ENCODE measurements at places on chromosomes 12 and 14.

DNA sequence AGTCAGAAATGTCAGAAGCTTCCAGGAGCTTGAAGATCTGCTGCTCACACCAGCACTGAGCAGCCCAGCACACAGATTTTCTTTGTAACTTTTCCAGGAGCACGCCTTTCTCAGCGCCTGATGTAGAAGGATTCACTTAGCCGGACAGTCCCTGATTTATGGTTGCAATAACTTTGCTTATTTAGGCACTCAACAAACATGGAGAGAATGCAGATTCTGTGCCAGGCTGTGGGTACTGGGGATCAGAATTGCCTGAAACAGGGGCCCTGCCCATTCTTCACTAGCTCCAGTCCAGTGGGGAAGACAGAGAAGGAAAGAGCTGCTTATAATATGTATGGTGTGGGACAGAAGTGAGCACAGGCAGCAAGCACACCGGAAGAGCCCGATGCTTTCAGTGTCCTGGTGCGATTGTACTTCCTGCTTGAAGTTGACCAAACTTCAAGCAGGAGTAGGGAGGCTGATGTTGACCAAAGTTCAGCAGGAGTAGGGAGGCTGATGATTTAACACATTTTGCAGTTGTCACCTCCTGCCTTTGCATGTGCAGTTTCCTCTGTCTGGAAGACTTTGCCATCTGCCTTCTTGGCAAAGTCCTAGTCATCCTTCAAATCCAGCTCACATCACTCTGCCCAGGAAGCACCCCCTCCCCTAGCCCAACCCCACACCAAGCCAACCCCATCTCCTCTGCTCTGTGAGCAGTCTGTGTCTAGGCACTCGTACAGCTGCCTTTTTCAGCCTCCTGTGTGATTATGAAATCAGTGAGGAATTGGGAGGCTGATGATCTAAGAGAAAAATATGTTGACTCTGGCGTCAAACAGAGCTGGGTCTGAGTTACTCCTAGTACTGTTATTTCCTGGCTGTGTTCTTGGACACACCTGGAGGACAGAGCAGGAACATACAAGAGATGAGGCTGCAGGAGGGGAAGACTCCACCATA lies 12.0 kb upstream of the PRIMA1 start:
- DNase-seq = no peak

- no peak for DNase-seq
Observed at GRCh38 chr12:32091696-32092095, 15.0 kb upstream of the BICD1 start.

DNA sequence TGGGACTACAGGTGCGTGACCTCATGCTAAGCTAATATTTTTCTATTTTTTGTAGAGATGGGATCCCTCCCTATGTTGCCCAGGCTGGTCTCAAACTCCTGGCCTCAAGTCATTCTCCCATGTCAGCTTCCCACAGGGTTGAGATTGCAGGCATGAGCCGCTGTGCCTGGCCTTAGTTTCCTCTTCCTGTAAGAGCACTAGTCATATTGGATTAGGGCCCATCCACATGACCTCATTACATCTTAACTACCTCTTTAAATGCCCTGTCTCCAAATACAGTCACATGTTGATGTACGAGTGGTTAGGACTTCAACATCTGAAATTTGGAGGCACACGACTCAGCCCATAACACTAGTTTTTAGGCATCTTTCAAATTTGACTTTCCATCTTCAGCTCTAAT lies 72.2 kb upstream of the RASSF3 start:
- DNase-seq = no peak

DNA sequence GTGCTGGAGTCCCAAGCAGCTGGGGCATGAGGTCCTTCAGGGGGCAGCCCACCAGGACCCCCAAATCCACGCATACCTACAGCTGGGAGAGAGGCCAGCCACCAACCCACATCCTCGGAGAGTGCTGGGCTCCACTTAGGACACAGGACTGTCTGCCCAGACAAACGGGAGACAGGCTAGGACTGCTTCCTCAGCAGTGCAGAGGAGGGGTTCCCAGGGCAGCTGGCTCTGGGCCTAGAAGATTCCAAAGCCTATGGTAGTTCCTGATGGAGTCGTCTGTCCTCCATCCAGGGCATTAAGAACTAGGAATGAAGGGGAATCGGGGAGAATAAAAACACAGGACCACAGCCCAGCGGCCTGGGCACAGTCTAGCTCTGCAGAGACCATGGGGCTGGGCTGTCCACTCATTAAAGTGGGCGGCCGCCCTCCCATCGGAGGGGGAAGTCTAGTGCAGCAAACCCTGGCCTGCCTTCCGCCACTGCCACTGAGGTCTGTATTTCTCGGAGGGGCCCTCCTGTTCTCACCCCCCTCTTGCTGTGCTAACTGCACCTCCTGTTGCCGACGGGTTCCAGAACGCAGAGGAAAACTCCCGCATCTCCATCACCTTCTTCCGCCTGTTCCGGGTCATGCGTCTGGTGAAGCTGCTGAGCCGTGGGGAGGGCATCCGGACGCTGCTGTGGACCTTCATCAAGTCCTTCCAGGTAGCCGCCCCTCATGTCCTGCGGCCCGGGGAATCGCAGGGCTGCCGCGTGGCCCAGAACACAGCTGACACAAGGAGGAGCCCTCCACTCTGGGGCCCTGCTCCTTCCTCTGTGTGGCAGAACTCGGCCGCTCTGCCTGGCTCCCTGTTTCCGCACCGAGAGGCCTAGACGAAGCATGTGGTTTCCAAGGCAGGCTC lies 143.5 kb upstream of the FKBP4 start:
- DNase-seq = no peak

DNA sequence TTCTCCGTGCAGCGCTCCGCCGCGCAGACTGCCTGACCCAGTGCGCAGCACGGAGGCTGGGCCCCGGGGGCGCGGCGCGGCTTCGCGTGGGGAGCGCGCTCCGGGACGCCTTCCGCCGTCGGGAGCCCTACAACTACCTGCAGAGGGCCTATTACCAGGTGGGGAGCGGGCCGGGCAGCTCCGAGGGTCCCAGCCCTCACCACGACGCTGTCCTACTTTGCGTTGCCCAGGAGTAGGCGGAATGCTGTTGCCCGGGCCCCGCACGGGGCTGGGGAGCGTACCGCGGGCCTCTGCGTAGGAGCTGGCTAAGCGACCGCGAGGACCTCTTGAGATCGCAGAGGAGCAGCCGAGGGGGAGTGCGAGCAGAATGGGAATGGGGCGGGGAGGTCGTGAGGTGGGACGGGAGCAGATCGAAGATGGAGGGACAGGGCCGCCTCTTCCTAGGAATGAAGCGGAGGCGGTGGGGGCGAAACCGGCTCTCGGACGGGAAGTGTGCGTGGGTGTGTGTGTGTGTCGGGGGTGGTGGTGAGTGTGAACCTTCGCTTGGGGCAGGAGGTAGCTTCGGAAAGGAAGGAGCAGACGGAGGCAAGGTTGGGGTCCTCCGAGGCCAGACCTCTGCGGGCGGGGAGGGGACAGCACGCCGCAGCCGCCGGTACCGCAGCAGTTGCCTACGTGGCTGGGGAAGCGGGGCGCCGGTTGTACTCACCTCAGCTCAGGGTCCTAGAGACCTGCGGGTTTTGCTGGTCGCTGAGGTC lies 751 bp downstream of the P3H3 start:
- peak; percentile 13 for DNase-seq

- DNase-seq = no peak
Observed at GRCh38 chr12:68776976-68777610, 30.9 kb upstream of the MDM2 start.

- no peak for DNase-seq
Observed at GRCh38 chr14:72941286-72941985, 15.2 kb downstream of the DCAF4 start.

DNA sequence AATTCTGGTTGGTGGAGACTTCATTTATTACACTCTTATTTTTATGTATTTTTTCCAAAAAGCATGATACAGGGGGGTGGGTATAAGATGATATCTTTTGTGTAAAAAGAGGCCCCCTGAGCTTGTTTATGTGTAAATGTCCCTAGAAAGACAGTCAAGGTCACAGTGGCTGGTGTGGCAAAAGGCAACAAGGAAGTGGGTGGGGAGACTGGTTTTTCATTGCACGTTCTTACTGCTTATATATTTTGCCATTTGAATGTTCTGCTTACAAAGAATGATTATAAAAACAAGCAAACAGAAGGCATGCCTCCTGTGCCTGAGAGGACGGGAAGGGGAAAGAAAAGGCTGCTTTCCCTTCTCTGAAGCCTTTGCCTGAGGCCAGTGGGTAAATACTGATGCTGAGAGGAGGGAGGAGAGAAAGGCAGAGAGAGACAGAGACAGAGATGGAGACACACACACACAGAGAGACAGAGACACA lies 24.1 kb upstream of the ADIPOR2 start:
- DNase-seq = no peak

- DNase-seq = peak; percentile 39
Observed at GRCh38 chr12:57549909-57550640, at the start of gene KIF5A. Gene KIF5A, plus strand, starts transcription at chr12:57550044. Its CDS starts 228 bp downstream, at chr12:57550272.

DNA sequence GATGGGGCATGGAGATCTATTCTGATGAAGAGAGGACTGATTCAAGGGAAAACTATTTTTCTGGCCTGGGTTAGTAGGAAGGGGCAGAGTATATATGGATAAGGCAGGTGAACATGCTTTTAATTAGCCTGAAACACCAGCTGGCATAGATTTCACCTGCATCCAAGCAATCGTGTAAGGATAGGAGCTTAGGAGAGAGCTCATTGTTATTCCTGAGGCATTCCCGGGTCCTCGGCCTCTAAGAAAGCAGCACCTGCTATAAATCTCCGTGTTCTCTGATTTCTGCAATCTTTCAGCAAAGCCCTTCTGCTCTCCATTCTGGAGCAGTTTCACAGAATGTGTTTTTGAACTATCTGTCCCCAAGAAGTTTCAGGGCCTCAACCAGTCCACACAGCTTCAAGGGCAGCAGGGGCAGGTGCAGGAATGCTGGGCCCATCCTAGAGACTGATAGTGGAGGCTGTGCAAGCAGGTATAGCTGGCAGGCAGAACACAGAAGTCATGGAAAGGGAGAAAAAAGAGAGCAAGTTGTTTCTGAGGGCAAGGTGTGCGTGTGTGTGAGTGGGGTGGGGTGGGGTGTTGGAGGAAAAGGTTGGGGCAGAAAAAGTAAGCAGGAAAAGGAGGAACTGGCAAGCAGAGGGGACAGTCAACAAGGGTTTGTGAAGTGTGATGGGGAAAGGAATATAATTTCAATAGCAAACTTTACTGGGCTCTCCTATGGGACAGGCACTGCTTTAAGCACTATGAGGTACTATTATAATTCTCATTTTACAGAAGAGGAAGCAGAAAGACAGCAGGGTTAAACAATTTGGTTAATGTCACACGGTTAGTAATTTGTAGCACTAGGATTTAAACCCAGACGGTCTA lies 203.7 kb upstream of the SSTR1 start:
- no peak for DNase-seq

DNA sequence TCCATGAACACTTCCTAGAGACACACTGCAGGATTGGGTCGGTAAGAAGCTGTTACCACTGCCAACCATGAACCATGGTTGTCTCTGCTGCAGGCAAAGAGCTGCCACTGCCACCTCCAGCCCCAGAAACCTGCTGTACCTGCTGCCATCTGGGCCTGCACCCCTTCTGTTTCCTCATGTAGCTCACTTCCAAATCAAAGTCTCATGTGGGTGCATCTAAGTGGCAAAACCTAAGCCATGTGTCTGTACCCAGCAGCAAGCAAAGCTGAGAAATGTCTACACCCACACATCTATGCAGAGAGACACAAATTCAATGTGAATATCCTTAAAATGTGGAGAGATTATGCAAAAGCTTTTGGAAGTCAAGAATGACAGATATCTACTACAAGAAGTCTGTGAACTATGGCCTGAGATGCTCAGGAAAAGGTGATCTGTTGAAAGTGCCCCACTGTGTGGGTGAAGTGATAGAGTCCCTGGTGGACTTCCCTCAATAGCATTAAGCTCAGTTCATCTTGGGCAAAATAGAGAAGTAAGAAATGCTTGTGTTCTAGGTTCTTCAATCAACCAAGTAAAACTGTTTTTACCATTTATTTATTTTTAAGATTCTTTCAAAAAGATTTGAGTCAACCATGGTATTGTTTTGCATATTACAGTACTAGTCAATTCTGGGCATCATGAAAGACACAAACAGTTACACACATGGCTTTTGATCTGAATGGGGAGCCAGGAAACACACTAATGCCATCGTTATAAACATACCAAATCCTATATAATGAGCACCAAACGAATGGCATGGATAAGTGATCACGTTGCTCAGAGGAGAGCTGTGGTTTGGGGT lies 64.4 kb downstream of the FOS start:
- DNase-seq = no peak

DNA sequence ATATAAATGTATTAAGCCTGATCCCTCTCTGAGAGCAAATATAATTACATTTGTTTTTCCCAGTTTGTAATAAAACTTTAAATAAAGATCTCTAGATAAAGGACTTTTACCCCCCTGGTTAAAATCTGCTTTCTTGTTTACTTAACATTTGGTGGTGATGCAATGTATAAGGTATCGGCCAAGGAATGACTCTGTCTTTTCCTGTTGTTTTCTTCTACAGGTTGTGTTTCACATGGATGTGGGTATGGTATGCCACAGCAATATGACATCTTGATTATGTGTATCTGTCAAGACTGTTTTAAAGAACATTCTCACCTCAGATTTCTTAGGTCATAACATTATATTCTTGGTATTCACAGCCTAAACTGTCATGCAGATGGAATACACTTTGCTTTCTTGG lies 210.6 kb upstream of the NOVA1 start:
- no peak for DNase-seq

GRCh38 chr14:29425705-29426482 lies 501.8 kb downstream of the PRKD1 start:
- no peak for DNase-seq

- no peak for DNase-seq
Observed at GRCh38 chr12:22250762-22251161, 83.7 kb downstream of the ST8SIA1 start.

DNA sequence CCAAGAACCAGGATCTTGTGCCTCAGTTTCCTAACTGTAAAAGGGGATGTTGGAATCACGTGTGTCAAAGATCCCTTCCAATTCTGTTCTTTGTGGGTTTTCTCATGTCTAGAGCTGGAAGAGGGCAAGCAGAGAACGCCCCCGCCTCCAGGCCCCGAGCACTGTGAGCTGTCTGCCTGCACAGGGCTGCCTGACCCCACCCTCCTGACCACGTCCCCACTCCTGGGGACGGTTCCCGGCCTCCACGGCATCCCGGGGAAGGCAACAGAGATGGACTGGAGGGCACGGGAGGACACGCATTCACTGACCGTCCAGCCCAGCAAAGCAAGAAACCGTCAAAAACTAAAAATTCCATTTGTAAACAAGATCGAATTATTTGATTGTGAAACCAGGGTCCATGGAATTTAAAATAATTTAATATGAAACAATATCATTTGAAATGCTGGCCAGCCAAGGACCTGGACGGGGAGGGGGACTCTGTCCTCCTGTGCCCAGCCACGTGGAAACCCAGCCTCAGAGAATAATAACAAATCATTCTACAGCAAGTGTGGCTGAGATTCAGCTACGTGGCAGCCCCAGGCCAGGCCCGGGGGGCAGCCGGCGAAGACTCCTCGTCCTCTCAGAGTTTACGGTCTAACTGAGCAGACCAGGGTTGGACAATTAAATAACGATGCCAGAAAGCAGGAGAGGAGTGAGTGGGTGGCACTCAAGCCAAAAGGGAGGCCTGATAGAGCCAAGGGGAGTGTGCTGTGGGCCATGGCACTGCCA lies 87.3 kb upstream of the DIO3 start:
- no peak for DNase-seq

GRCh38 chr12:26953447-26953846 lies 15.2 kb downstream of the FGFR1OP2 start:
- DNase-seq = no peak

Data from T-helper 2 cell (primary cell).